ENCODE measurements at places on chromosomes 7 and 10.

DNA sequence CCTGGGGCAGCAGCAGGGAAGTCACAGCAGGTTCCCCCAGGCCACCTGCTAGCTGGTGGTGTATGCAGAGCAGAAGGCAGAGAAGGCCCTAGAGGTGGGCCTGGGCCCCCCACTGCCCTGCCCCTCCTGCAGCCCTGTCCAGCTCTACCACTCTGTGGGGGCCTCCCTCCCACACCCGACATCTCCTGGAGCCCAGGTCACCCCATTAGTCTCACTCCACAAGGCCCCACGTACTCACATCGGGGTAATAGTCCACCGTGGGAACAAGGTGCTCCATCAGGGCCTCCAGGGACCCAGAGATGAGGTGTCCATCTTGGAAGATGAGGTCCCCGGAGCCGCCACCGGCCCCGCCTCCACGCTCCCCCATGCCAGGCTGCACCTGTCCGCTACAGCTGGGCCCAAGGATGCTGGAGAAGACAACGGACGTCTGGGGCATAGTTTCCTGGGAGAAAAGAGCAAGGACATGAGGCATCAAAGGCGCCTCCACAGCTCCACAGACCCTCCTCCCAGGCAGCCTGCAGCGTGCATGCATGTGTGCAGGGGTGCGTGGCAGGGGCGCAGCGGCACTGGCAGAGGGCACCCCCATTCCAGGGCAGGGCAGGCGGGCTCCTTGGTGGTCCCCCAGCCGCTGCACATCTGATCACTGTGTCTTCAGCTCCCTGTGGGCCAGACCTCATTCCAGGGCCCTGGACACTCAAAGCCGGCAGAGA, 61.0 kb downstream of the RASGEF1A start:
- no peak for DNase-seq

DNA sequence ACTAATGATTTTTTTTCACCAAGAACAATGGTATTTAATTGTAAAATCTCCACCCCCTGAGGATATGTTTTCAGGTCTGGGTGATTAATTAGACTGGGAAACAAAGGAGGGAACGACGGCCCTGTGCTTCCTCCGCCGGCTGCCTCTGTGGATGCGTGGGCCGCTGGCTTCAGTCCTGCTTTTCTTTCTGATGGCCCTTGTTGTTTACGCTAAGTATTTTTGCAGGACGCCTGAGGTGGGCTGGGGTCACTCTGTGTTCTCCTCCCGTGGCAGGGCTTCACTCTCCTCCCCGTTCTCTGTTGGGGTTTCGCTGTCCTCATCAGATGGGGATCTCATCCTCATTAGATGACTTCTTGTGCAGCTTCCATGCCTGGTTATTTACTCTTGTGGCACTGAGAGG, 5.2 kb upstream of the ACBD5 start:
- no peak for DNase-seq

- DNase-seq, result no peak
Observed at GRCh38 chr7:158256091-158256816, 331.4 kb downstream of the PTPRN2 start.

DNA sequence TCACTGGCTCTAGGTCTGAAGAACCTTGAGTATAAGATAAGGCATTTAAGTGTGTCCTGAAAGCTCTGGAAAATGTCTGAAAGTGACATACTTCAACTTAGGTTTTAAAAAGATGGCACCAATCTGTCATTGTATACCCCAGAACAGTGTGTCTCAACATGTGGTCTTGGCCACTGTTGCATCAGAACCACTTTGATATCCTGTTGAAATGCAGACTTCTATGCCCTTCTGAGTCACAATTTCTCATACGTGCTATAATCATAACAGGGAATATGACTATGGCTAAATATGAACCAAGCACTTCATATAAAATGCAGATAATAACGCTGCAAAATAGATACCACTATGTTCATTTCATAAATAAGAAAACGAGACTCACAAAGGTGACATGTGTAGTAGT, 38.0 kb upstream of the GPAM start:
- no peak for DNase-seq

Measured in foreskin fibroblast (primary cell).